Fibroblast of skin of right biceps (primary cell): ENCODE measurements at places on chromosomes 7 and 10.

GRCh38 chr7:94012746-94013145, 8.6 kb upstream of the BET1 start:
- no peak for DNase-seq

GRCh38 chr7:27459021-27459730, 203.5 kb downstream of the HIBADH start:
- DNase-seq, result peak; percentile 25

GRCh38 chr7:113298501-113298900, 180.1 kb upstream of the SMIM30 start:
- no peak for DNase-seq

DNA sequence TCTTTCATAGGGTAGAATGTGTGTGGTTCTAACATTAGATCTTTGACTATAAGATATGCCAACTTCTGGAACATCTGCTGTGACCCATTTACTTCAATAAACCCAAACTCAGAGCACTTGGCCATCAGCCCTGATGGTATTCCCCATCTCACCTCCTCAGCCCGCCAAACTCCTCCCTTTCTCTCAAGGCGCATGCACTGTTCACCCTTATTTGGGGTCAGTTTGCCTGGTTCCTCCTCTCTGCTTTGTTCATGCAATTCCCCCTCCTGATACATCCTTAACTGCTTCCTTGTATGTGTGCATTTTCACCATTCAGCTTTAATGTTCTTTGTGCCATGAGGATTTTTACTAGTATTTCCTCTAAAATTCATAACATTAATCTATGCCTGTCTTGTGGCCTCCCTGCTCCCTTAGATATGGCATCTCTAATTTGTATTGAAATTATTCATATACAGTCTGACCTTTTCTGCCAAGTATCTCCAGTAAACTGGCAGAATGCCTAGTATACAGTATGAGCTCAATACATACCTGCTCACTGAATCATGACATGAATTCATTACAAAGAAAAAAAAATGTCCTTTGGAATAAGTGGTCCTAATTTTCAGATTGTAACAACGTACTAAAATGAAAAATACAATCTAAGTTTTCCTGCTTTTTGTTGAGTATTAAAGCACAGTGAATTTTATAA, 336.8 kb upstream of the IGFBP3 start:
- peak; percentile 96 for DNase-seq

DNA sequence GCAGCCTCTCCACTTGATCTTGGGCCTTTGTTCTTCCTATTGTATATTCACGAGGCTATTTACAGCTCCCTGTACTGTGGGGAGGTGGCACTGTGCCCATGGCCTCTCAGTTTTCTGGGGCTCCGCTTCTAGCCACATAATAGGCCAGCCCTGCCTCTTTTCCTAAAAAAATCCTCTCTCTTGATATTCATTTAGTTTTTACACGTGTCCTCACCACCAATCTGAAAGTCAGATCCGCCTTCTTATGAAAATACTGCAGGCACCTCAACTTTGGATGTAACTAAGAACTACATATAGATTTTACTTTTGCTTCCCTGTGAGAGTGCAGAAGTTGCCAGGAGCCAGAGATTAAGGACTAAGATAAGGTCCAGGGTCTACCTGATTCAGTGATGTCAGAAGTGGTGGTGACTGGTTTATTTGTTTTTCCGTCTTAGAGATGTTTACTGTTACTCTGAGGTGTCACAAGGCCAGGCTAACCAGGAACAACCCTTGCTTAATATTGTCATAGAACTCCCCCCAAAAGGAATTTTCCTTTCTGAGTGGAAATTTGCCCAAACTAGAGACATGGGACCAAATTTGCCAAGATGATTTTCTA, 7.8 kb downstream of the BAMBI start:
- no peak for DNase-seq

- peak; percentile 56 for DNase-seq
Observed at GRCh38 chr10:34405611-34406462, 409.3 kb downstream of the PARD3 start.

DNA sequence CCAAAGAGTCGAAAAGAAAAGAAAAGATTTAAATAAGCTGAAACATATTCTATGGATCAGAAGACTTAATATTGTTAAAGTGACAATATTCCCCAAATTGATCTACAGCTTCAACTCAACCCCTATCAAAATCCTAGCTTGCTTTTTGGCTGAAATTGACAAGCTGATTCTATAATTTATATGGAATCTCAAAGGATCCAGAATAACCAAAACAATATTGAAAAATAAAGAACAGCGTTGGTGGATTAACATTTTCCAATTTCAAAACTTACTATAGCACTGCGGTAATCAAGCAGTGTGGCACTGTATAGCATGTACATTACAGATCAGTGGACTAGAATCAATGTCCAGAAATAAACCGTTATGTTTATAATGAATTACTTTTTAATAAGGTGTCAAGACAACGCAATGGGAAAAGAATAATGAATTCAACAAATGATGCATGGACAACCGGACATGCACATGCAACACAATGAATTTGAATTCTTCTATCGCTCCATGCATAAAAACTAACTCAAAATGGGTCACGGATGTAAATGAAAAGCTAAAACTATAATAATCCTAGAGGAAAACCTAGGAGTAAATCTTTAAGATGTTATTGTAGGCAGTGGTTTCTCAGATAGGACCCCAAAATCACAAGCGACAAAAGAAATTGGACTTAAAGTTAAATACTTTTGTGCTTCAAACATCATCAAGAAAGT, 1.6 kb upstream of the ALOX5 start:
- DNase-seq, result no peak

GRCh38 chr10:133358162-133358924, 524 bp upstream of the FUOM start:
- no peak for DNase-seq

DNA sequence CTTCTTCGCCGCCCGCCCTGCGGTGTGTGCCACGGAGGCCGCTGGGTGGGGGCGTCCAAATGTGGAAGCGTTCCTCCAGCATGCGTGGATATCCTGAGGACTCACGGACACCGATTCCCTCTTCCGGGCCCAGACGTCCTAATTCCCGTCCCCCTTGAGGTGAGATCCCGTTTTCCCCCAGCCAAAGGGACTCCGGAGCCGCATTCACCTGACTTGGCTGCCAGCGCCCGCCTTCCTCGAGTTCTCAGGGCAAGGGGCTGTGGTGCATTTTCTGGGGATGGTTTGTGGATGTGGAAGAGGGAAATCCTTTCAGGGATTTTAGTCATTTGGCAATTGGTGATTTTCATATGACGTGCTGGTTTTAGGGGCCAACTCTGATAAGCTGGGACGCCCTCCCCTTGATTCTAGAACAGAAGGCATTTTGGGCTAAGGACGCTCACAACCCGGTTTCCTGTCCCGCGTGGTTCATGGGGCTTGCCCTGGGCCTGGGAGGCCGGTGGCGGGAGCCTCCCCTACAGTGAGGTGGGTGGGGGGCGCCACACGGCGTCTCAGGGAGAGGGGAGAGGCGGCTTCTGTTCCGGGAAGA, 165.4 kb downstream of the ACTR3B start:
- DNase-seq, result no peak

GRCh38 chr7:139133335-139134139, 24.0 kb upstream of the ZC3HAV1 start:
- peak; percentile 88 for DNase-seq

DNA sequence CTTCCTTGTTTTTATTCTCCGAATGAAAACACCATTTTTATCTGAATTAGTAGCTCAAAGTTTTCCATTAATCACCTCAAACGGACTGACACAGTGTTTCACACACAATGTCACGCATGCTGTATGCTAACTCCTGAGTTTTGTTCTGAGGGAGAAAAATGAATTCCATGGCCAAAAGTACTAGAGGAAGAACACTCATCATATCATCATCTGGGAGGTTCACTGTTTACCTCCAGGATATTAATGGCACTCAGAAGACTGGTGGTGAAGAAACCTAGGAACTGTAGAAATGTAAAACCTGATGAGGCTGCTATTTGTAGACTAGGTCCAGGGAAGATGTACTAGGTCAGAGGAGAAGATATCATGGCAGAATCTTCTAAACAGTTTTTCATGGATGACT, 395.6 kb upstream of the ETV1 start:
- peak; percentile 20 for DNase-seq

DNA sequence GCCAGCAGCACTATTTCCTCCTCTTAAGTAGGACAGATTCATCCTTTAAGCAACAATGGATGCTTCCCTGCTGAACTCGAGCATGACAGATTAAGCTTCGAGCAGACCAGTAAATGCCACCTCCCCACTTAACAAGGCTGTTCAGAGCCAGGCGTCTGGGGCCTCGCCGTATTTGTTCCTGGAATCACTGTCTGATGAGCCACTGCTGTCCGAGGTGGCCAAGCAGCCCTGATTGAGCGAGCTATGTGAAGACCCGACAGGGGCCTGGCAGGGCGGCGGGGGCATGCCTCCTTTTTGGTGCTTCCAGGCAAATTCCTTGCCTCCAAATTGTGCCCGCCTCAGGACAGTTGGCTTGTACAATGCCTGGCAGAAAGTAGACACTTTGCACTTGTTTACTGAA, 862.6 kb downstream of the NRG3 start:
- no peak for DNase-seq

DNA sequence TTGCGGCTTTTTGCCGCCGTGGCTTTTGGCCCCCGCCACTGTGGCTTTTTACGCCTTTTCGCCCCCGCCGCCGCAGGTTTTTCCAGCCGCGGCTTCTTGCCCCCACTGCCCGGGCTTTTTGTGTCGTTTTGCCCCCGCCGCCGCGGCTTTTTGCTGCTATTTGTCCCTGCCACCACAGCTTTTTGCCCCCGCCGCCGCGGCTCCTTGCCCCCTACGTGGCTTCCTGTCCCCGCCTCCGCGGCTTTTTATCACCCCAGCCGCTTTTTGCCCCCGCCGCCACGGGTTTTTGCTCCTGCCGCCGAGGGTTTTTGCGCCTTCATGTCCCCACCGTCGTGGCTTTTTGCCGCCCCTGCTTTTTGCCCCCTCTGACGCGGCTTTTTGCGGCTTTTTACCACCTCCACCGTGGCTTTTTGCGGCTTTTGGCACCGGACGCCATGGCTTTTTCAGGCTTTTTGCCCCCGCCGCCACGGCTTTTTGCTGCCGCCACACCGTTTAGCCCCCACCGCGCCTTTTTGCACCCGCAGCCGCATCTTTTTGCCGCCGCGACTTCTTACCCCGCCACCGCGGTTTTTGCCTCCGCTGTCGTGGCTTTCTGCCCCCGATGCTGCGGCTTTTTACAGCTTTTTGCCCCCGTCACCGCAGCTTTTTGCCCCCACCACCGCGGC, 637.0 kb downstream of the ZNF716 start:
- DNase-seq, result no peak

DNA sequence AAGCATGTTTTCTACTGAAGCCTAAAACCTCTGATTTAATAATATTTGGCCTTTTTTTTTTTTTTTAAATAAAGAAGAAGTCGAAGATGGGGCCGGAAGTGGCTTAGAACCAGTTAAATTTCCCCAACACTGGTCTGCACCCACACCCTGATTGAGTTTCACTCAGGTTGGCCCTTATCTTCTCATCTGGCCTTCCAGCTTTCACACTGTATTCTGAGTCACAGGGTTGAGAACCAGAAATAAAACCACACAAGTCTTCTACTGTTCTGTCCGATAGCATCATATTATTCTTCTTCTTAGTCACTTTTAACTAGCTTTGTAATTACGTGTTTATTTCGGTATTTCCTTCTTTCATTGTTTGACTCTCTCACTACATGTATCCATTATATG, 9.9 kb downstream of the ZNF365 start:
- peak; percentile 78 for DNase-seq

DNA sequence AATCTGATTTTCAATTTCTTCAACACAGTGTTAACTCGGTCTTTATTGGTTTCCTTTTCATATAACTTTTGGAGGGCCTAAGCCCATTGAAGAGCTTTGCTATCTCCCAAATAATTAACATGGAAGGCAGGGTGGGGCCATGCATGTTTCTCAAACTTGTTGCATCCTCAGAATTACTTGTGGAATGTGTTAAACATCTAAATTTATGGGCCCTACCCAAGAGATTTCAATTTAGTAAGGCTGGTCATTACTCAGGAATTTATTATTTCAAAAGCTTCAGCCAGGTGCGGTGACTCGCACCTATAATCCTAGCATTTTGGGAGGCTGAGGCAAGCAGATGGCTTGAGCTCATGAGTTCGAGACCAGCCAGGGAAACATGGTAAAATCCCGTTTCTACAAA, 208.9 kb downstream of the SORCS3 start:
- DNase-seq, result no peak

- DNase-seq, result no peak
Observed at GRCh38 chr10:119024882-119025281, 4.6 kb upstream of the NANOS1 start.

DNA sequence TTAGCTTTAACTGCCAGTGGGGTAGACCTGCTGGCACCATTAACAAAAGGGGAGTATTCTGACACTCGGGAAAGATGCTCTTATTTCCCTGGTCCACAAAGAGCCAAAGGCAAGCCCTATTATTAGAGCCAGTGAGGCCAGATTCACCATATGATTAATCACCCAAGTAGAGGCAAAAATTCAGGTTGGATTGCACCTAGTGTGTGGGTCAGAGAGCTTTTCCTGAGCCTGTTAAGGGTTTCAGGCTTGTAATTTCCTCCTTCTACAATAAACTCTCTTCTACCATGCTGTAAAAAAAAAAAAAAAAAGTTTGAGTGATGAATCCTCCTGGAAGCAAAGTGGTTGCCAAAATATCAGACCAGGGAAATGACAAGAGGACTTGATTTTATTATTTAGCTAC, 163.5 kb downstream of the MBL2 start:
- no peak for DNase-seq

- no peak for DNase-seq
Observed at GRCh38 chr7:49091519-49091918, 167.2 kb downstream of the CDC14C start.

DNA sequence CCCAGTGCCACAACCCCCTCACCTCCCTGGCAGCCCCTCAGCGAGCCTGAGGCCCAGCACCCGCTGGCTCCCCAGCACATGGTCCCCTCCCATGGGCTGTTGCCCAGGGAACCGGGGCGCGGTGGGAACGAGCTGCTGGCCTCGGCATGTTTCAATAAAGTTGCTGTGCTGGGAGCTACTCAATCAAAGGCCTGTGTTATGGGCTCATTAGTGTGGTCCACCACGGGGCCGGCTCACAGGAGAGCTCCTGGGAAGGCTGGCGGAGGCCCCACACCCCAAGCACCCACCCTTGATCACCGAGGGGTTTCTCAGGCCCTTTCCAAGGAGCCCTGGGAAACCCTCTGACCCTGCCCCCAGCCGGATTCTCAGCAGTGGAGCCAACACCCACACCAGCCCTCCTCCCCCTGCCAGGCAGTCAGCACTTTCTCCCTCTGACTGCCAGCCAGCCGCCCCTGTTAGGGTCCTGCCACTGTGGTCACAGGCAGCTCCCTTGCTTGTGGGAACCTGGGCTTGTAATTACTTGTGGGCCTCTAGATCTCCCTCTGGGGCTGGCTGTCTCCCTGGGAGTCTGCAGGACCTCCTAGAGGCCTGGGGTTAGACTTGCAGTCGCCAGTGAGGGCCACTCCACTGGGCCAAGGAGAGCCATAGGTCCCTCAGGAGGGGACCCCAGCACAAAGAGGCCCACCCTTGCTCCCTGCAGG, 24.8 kb upstream of the TRIM8 start:
- no peak for DNase-seq

DNA sequence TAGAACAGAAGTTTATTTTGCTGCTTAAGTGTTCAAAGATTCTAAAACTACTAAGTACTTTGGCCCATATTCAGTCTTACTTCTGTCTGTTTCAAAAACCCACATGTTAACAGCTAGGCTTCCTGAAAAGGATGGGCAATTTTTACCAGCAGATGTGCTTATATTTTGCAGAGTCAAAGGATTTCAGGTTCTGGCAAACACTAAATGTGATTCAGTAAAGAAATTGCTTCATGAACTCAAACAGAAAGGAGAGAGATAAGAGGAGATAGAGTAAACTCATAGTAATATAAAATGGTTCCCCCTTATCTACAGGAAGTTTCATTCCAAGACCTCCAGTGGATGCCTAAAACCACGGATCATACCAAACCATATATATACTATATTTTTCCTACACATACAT, 248.5 kb downstream of the AGMO start:
- no peak for DNase-seq
